ENCODE measurements at places on chromosomes 2 and 18.

- no peak for DNase-seq
Measured at GRCh38 chr2:197332641-197333040, 22.1 kb upstream of the ANKRD44 start.

- DNase-seq = no peak
Measured at GRCh38 chr2:67459761-67460160, 62.6 kb downstream of the ETAA1 start.

GRCh38 chr2:54081574-54081973 lies 33.8 kb upstream of the ACYP2 start:
- no peak for DNase-seq

DNA sequence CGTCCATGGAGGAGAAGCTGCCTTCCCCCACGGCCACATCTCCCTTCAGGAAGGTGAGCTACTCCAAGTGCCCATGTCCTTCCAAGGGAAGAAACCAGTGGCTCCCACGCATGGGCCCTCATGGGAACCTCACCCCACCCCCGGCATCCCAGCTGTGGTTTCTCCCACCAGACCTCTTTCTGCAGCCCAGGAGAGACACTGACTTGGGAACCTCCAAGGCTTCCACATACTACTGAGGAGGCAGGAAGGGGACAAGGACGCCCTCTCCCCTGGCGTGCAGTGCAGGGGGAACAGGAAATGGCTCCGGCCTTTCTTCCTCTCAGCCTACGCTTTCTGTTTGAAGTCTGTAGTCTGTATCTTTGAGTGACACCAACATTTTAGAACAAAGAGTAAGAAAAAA lies 104.5 kb upstream of the EPC2 start:
- no peak for DNase-seq

DNA sequence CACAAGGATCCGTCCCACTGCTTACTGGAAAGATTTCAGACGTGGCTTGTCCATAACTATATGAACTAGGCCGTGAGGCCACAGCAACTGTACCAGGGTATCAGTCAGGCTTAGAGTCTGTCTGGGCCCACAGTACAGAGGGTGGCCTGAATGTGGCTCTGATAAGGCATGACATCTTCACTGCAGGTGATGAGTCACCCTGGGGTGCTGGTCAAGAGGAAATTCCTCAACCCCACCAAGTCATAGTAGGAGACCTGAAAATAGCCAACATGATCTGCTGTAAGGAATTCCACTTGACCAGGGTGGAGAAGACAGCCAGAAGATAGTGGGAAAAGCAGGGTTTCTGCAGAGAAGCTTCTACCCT lies 107.7 kb downstream of the INHBB start:
- DNase-seq = no peak
